Aorta (tissue), 5 donors: ENCODE measurements at places on chromosomes 1 and 21. TPM values are rescaled to one million over a fixed set of nuclear protein-coding genes. Genes with fewer than 3 reads are reported as not detected.

DNA sequence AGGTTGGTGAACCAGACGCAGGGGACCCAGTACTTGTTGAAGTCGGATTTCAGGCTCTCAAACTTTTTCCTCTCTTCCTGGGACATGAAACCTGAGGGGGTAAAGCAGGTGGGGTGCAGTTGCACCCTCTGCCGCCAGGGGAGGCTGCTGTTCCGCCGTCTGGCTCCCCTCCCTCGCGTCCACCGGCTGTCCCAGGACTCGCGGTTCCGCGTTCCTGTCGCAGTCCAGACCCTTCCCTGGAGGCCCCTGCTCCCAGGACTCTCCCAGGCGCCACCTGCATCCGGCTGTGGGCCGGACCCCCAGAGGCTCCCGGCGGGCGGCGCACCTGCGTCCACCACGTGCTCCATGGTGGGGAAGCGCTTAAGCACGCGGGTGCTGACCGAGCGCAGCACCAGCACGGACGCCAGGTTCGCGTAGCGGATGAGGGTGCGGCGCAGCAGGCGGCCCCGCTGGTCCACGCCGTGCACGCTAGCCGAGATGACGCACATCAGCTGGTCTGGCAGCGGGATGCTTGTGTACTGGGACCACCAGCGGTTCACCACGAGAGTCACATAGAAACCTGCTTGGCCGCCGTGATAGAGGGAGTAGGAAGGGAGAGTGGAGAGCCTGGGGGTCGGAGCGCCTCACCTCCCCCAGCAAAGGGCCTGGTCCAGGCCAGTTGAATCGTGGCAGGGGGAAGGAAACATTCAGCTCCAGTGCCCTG, 1.7 kb downstream of the BEST4 start:
- no peaks in the 10 kb centered on the region for H3K36me3 ChIP-seq
- no peaks in the 10 kb centered on the region for H3K4me1 ChIP-seq
- DNase-seq = peak; percentile 81
- H3K4me3 ChIP-seq = peak overlapping the region; percentile 23

- no peaks in the 10 kb centered on the region for H3K27me3 ChIP-seq
- H3K4me3 ChIP-seq = peak overlapping the region; percentile 76
- no peaks in the 10 kb centered on the region for H3K36me3 ChIP-seq
These were observed 669 bp downstream of the KCNQ4 start for GRCh38 chr1:40784141-40784770.

- H3K4me3 ChIP-seq = no peak overlapping the region
- no peak overlapping the region for H3K27ac ChIP-seq
- no peaks in the 10 kb centered on the region for H3K36me3 ChIP-seq
- H3K27me3 ChIP-seq = no peaks in the 10 kb centered on the region
These were observed 303.6 kb downstream of the MATN1 start for GRCh38 chr1:30419831-30420230.

- DNase-seq = no peak
- no peaks in the 10 kb centered on the region for H3K4me1 ChIP-seq
- H3K27me3 ChIP-seq = no peaks in the 10 kb centered on the region
- H3K36me3 ChIP-seq = no peaks in the 10 kb centered on the region
- H3K4me3 ChIP-seq = no peak overlapping the region
- no peak overlapping the region for H3K27ac ChIP-seq
These were observed 554.6 kb downstream of the PLA2G4A start for GRCh38 chr1:187383366-187383765.

GRCh38 chr1:179856296-179856695, 21.3 kb downstream of the TOR1AIP2 start:
- H3K4me1 ChIP-seq = no peaks in the 10 kb centered on the region
- no peak overlapping the region for H3K27ac ChIP-seq
- no peaks in the 10 kb centered on the region for H3K27me3 ChIP-seq

The TMEM53 gene
- 6.6 TPM for total RNA-seq

The ACTL8 gene
- not detected for total RNA-seq

The SON gene
- total RNA-seq = 350 TPM

GRCh38 chr1:26861286-26861701, 1.7 kb upstream of the SFN start:
- H3K4me1 ChIP-seq = no peaks in the 10 kb centered on the region
- no peak overlapping the region for H3K27ac ChIP-seq
- no peaks in the 10 kb centered on the region for H3K36me3 ChIP-seq

DNA sequence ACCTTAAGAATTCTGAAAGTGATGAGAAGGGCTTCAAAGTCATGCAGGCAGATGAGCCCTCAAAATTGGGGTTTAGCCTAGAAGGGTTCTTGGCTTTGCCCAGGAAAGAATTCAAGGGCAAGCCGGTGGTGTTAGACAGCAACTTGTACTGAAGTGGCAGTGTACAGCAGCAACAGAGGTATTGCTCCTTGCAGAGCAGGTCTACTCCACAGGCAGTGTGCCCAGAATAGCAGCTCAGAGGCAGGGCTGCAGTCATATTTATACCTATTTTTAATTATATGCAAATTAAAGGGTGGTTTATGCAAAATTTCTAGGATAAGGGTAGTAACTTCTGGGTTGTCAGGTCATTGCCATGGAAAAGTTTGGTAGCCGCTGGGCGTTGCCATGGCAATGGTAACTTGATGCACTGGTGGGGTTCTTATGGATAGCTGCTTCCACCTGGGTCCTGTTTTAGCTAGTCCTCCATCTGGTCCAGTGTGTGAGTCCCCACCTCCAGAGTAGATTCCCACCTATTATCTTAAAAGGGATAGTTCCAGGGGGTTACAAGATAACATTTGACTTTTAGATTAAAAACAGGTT, 57.9 kb upstream of the CR2 start:
- no peak for DNase-seq
- no peaks in the 10 kb centered on the region for H3K4me1 ChIP-seq
- no peaks in the 10 kb centered on the region for H3K36me3 ChIP-seq
- H3K27me3 ChIP-seq = no peaks in the 10 kb centered on the region

The KCNE2 gene
- total RNA-seq = 1.7 TPM

DNA sequence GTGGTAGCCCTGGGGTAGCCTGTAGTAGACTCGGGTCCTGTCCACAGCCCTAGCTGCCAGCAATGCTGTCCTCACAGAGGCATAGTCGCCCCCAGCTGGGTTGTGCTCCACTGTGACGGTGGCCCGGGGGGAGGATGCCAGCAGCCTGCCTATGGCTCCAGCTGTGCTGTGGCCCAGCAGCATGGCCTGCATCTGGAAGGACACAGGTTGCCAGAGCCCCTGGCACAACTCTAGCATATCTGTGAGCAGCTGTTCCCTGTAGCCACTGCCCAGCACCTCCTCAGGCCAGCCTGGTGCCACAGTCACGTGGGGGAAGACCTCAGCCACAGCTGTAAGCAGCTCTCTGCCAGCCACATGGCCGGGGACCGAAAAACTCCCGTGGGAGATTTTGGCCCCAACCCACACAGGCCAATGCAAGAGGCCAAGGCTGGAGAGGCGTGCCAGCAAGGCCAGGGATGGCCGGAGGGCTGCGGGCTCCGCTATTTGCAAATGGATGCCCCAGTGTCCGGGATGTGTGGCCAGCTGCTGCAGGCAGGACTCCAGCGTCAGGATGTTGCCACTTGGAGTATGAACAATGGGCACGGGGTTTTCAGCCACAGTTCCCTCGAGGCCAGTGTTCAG, 13.9 kb downstream of the FAM151A start:
- H3K27me3 ChIP-seq = no peaks in the 10 kb centered on the region
- H3K4me1 ChIP-seq = no peaks in the 10 kb centered on the region
- H3K4me3 ChIP-seq = no peak overlapping the region
- H3K27ac ChIP-seq = no peak overlapping the region
- DNase-seq = no peak

The ELAVL4 gene
- not detected for total RNA-seq

DNA sequence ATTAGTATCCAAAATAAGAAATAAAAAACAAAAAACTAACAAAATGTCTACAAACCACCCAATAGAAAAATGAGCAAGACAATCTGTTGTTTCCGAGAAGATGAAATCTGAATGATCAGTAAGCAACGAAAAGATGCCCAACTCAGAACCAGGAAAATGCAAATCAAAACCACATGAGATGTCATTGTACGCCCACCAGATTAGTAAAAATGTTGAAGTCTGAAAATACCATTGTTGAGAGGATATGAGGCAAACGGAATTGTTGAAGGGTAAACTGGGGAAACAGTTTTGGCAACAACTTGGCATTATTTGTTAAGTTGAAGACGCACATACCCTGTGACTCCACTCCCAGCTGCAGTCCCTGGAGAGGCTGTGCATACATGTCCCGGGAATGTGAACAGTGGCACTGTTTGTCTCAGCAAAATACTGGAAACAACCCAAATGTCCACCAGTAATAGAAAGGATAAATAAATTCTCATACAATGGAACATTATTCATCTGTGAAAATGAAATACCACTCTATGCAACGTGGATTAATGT, 10.6 kb downstream of the ZBTB17 start:
- H3K4me3 ChIP-seq = no peak overlapping the region
- H3K27ac ChIP-seq = no peak overlapping the region
- H3K4me1 ChIP-seq = peaks cover 7% of the 10 kb centered on the region
- H3K36me3 ChIP-seq = peaks cover 2% of the 10 kb centered on the region
- no peak for DNase-seq

GRCh38 chr1:113072141-113072756, 749 bp upstream of the LRIG2 start:
- H3K4me1 ChIP-seq = no peaks in the 10 kb centered on the region
- no peaks in the 10 kb centered on the region for H3K27me3 ChIP-seq
- peak overlapping the region; percentile 35 for H3K27ac ChIP-seq
- no peaks in the 10 kb centered on the region for H3K36me3 ChIP-seq
- no peak for DNase-seq
- H3K4me3 ChIP-seq = peak overlapping the region; percentile 82

DNA sequence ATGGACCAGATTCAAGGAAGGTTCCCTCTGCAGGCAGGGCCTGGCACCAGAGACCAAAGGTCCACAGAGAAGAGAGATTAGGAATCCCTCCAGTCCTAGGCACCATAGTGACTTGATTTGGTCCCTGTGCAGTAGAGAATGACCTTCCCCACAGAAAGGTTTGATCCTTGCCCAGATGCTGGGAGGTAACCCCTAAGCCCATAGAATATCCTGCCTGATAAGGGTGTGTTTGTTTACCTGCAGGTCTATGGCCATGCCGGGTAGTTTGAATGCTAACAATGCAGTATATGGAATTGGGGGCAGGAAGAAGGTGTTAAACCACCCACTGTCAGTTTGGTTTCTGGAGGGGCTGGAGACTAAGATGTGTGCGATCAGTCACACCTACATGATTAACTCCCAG, 57.1 kb upstream of the NFASC start:
- no peak overlapping the region for H3K4me3 ChIP-seq
- no peaks in the 10 kb centered on the region for H3K27me3 ChIP-seq
- no peaks in the 10 kb centered on the region for H3K36me3 ChIP-seq
- DNase-seq = no peak
- no peaks in the 10 kb centered on the region for H3K4me1 ChIP-seq
- H3K27ac ChIP-seq = no peak overlapping the region

The IL24 gene
- not detected for total RNA-seq

- no peaks in the 10 kb centered on the region for H3K27me3 ChIP-seq
- H3K27ac ChIP-seq = no peak overlapping the region
- no peak overlapping the region for H3K4me3 ChIP-seq
- DNase-seq = no peak
- H3K4me1 ChIP-seq = no peaks in the 10 kb centered on the region
These were observed 41.0 kb downstream of the NPHP4 start for GRCh38 chr1:5950994-5951785.

DNA sequence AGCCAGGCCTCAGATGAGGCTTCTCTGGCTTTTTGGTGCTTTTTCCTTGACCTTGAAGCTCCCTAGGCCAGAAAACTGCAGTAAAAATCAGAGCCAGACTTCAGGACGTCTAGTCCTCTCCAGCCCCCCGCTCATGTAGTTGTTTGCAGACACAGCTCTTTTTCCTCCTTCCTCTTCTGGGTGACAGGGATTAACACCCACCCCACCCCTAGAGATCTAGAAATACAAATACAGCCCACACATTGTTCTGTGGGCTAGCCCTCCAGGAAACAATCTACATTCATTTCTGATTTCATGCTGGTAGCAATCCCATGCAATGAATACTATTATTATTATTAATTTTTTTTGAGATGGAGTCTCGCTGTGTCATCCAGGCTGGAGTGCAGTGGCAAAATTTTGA, 9.9 kb upstream of the CLSTN1 start:
- H3K4me3 ChIP-seq = no peak overlapping the region
- H3K27me3 ChIP-seq = no peaks in the 10 kb centered on the region

The ACOT11 gene
- 20.9 TPM for total RNA-seq

DNA sequence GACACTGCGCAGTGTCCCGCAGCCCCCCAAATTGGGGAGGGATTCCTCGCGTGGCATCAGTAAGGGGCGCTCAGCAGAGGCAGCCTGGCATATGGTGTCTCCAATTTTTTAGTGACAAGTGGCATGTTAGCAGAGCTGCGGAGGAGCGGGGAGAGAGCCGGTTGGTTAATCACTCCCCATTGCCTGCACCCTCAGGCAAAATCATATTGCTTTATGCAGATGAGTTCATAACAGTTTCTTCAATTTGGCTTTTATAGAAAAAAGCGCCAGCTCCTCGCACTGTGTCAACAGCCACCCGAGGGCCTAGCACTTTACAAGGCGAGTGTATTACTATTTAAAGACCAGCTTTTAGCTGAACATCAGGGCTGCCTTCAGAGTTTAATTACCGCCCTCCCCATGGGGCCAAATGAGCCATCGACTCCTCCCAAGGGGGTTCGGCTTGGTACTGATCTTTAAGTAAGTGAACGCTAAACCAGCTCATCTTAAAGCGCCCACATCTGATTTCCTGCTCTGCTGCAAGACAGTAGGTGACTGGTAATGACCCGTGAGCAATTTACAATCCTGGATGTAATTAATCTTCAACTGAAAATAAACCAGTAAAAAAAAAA, 298.9 kb downstream of the DSCAM start:
- no peaks in the 10 kb centered on the region for H3K27me3 ChIP-seq
- DNase-seq = no peak
- no peak overlapping the region for H3K27ac ChIP-seq
- H3K4me1 ChIP-seq = no peaks in the 10 kb centered on the region
- no peak overlapping the region for H3K4me3 ChIP-seq

The RBM15 gene
- 18.7 TPM for total RNA-seq

GRCh38 chr1:92964998-92965397, 3.7 kb upstream of the DIPK1A start:
- H3K36me3 ChIP-seq = no peaks in the 10 kb centered on the region
- no peaks in the 10 kb centered on the region for H3K27me3 ChIP-seq
- H3K27ac ChIP-seq = no peak overlapping the region
- no peaks in the 10 kb centered on the region for H3K4me1 ChIP-seq

The FCGR2B gene
- total RNA-seq = 13.6 TPM

GRCh38 chr21:29201186-29201585, 70.7 kb downstream of the MAP3K7CL start:
- no peak overlapping the region for H3K27ac ChIP-seq
- H3K27me3 ChIP-seq = no peaks in the 10 kb centered on the region
- no peaks in the 10 kb centered on the region for H3K4me1 ChIP-seq
- no peaks in the 10 kb centered on the region for H3K36me3 ChIP-seq

The PGLYRP3 gene
- not detected for total RNA-seq

The ZBTB40 gene
- total RNA-seq = 24.9 TPM
